ENCODE measurements at places on chromosomes 2 and 18.
A peak's percentile ranks its signal among the peaks of the same experiment; 100 is the strongest.

DNA sequence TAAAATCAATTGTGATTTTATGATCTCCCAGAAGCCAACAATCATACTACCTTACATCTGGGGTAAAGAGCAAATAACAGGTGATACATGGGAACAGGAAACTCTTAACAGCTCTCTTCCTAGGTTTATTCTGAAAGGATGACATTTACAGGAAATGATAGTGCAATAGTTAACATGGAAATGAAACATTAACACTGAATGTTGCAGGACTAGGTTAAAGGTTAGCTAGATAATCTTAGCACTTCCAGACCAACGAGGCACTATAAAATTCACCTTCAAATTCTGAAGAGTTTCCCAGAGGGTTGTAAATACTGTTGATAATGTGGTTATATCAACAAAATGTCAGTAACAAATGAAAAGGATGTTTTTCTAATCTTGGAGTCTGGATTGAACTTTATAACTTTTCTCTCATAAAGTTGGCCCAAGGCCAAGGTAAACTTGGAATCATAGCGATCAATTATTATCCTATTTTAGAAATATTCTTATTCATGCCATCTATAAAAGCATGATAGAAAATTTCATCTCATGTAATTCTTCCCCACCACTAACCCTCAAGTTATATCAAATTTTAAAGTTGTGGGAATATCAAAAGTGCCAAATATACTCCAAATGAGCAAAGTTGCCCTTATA lies 32.9 kb upstream of the GCG start:
- DNase-seq, result no peak

DNA sequence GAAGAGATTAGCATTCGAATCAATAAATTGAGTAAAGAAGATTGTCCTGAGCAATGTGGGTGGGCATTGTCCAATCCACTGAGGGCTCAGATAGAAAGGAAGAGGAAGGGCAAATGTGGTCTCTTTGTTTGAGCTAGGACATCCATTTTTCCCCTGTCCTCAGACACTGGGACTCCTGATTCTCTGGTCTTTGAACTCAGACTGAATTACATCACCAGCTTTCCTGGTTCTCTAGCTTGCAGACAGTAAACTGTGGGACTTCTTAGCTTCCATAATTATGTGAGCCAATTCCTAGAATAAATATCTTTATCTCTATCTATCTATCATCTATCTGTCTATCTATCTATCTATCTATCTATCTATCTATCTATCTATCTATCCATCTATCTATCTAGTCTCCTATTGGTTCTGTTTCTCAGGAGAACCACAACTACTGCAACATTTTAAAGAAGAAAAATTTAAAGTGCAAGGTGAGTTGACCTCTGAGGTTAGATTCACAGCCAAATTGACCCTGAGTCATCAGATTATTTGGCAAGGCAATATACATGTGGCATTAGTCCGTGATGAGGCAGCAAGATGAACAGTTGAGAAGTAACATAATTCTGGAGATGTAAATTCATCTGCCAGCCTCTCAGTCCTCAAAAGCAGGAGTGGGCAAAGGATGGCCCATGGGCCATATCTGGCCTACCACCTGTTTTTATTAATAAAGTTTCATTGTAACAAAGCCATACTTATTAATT lies 191.4 kb downstream of the PDE11A start:
- DNase-seq, result no peak

DNA sequence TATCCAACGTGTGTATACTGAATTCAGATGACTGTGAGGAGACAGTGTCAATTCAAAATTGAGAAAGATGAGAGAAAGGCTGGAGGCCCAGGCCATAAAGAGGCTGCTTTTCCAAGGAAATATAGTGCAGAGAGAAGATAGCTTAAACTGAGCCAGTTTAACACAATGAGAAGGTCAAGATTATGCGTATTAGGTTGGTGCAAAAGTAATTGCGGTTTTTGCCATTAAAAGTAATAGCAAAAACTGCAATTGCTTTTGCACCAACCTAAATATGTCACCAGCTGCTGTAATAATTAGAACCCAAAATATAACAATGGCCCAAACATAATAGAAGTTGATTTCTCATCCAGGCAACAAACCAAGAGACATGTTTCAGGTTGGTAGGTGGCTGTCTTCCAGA lies 148.7 kb upstream of the ATP5MC3 start:
- DNase-seq, result no peak

DNA sequence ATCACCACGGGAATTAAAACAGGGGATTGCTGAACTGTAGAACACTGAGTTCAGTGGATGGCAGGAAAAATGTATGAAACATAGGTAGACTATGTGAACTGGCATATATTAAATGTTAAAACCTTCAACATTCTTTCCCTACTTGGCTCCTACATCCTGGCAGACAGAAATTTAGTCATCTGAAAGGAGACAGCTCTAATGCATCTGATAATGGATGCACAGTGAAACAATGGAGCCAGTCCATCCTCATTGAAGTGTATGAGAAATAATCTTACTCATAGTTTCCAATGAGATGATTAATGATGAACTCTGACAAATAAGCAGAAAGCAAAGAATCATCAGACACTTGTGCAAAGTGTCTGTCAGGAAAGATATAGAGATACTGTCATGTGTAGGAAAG lies 1629.7 kb upstream of the TMEFF2 start:
- no peak for DNase-seq

DNA sequence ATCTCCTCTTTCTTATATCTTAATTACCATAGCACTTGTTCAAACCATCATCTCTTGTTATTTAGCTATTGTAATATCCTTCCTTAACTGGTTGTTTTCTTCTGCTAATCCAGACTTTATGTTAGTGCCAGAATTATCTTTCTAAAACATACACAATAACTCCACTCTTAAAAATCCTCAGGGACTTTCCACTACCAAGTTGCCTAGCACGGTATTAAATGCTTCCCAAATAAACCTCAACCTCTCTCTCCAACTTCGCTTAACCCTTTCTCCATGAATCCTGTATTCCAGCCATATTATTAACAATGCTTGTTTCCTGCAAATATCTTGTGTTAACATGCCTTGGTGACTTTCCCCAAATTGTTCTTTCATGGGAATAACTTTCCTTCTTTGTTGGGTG lies 84.5 kb downstream of the FAM228A start:
- peak; percentile 2 for DNase-seq

GRCh38 chr2:223114170-223114569 lies 62.2 kb downstream of the KCNE4 start:
- no peak for DNase-seq

DNA sequence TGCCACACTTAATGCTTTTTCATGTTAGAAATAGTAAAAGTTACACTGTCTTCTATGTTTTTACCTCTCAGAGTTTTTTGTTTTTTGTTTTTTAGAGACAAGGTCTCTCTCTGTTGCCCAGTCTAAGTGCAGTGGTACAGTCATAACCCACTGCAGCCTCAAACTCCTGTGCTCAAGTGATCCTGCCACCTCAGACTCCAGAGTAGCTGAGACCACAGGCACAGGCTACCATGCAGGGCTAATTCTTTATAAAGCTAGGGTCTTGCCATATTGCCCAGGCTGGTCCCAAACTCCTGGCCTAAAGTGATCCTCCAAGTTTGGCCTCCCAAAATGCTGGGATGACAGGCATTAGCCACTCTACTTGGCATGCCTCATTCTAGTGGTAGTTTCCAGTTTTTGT lies 33.1 kb downstream of the GLS start:
- no peak for DNase-seq

DNA sequence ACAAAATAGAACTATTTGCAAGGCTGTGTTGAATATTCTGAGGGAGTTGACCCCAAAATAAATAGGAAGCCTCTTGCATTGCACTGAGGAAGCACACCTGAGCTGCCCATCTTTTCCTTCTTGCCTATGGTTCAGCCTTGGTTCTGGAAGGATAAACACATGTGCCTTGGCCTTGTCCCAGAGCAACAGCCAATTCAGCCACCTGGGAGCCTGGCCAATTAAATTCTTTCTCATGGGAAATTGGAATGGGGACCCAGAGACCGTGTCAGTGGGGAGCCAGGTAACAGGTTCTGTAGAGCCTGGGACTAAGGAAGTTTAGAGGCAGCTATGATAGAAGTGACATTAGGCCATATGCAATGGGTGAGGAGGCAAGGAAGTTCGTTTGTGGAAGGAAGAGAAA lies 99.6 kb downstream of the KLF7 start:
- no peak for DNase-seq

- DNase-seq, result no peak
Measured at GRCh38 chr2:217366966-217367365, 507.1 kb upstream of the TNP1 start.

DNA sequence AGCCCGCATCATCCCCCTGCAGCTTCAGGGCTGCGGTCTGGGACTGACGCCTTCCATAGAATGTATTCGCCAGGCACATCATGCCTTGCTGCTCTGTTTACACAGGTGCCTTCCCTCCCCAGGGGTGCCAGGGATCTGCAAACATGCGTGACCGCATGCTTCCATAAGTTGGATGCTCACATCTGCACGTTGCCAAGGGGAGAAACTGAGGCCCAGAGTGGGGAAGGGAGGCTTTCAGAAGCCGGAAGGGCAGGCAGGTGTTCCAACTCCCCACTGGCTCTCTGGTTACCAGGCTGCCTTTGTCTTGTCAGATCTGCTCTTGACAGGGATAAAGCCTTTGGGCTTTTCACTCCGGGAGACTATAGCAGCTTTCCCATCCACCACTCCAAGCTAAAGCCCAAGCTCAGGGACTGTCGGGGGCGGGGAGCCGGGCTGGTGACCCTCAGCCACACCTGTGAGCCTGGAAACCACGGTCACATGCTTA lies 125.8 kb upstream of the TNP1 start:
- DNase-seq, result peak; percentile 24

- no peak for DNase-seq
Measured at GRCh38 chr18:24633121-24633520, 172.7 kb downstream of the HRH4 start.

DNA sequence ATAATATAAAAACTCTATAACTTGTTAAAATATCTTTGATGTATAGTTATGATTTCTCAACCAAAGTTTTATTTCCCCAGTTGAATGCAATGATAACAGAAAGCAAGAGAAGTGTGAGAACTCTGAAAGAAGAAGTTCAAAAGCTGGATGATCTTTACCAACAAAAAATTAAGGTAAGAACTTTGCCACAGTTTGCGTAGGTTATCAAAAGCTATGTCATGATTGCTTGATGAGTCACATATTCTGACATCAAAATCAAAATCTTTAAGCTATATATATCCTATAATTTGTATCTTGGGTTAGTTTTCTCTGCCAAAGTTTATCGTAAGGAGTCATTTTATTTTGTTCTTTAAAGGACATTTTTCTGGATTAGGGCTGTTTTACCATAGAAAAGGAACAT lies 35.0 kb downstream of the NDC80 start:
- no peak for DNase-seq

- DNase-seq, result no peak
Measured at GRCh38 chr2:169324581-169325260, 37.6 kb downstream of the LRP2 start.

DNA sequence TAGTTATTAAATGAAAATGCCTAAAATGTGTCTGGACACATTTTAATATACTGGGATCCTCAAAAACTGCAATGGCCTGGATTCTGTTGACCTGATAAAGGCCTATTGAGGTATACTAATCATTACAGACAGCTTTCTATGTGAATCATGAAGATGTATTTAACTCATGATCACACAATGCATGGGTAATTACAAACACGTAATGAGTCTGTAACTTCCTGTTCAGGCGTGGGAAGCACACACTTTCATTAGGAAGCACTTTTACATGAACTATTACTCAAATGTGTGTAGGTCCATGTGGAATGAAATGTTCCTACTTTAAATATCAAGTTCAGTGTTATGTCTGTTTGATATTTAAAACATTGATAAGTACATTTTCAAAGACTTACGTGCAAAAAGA lies 108.7 kb downstream of the NCKAP5 start:
- no peak for DNase-seq

- DNase-seq, result no peak
Measured at GRCh38 chr18:55869556-55870501, 281.8 kb upstream of the TCF4 start.

GRCh38 chr18:34947711-34948125 lies 93.5 kb upstream of the MAPRE2 start:
- no peak for DNase-seq

GRCh38 chr2:9765611-9766531 lies 77.4 kb upstream of the TAF1B start:
- no peak for DNase-seq

DNA sequence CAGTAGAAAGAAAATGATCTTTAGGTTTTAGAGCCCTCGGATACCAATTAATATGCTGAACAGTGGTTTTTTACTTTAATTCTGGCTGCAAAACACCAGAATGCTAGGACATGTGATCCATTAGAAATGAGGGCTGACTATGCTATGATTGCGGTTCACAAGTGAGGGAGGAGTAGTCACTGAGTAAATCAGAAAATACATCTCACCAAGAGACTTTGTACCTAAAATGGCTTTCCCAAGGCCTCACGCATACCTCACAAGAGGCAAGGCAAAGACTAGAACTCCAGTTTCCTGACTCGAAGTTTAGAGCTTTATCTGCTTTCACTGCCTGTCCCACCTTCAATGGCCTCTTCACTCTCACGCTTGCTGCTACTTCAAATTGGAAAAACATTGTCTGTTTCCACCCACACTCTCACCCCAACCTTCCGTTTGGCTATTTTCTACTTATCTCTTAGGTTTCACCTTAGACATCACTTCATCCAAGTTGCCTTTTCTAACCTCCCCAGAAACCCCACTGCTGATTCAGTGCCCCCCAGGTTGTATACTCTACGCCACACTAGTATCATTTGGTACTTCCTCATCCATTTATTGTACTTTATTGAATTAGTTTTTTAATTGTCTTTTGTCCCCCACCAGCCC lies 5.1 kb upstream of the MBD2 start:
- DNase-seq, result no peak

DNA sequence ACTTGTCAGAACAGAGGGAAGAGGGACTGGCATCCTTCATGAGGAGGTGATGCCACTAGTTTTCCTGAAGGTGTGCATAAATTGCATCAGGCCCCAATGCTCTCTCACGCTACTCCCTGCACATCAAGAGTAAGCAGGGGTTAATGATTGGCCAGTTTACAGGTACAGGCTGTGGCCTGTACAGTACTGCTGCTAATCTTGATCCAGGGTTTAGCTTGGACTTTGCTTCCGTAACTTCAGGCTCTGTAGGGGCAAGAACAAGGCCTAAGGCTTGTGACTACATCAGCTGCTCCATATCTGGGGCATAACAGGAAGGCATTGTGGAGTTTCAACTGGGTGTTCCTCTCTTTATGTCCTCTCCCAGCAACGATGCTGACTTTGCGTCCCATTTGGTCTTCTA lies 96.8 kb upstream of the FZD7 start:
- DNase-seq, result no peak

GRCh38 chr2:32838949-32839348 lies 107.8 kb upstream of the LTBP1 start:
- DNase-seq, result no peak

DNA sequence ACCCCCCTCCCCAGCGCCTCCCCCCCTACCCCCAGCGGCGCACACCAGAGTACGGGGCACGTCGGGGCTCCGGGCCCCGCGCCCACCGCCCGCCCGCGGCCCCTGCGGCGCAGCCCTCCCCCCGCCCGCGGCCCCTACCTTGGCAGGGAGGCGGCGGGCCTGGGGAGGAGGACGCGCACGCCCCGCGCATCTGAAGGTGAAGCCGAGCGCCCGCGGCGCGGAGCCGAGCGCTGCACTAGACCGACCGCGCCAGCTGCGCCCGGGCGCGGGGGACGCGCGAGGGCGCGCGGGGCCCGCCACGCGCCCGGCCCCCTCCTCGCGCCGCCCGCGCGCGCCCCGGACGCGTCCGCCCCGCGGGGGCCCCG lies at the start of gene ZNF516:
Gene ZNF516, minus strand, starts transcription at position 237 of the 365 bp plus-strand sequence. CDS start 52,188 bp downstream, outside the sequence.
- DNase-seq, result peak; percentile 79
